ENCODE measurements at places on chromosomes 3 and 15.

- DNase-seq, result no peak
These were observed 136.4 kb downstream of the LIPC start for GRCh38 chr15:58568157-58568571.

DNA sequence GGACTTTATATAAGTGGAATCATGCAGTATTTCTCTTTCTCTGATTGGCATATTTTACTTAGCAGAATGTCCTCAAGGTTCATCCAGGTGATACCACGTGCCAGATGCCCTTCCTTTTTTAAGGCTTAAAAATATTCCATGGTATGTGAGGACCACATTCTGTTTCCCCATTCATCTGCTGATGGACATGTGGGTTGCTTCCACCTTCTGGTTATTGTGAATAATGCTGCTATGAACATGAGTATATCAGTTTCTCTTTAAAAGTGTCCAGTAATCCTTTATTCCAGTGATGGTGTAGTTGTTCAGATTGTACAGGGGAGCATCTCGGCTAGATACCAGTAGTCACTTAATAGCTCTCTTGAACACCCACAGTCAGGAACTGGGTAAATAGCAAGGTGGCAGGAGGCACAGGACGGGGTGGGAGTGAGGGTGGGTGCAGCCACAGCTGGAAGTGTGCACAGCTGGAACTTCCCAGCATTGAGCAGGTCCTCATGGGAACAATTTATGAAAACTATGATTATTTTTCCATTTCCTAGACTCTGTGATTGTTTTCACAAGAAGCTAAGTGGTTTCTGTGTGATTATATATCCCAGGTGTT lies 50.3 kb upstream of the ATG7 start:
- no peak for DNase-seq

- DNase-seq, result no peak
These were observed 272.4 kb downstream of the THRB start for GRCh38 chr3:24222165-24222805.

GRCh38 chr15:71110405-71111180 lies 4.7 kb upstream of the THSD4 start:
- DNase-seq, result no peak

GRCh38 chr15:82640672-82641071 lies 6.5 kb downstream of the CPEB1 start:
- no peak for DNase-seq

- no peak for DNase-seq
These were observed 26.0 kb downstream of the SORD start for GRCh38 chr15:45048794-45049631.

- peak; percentile 14 for DNase-seq
These were observed 244.1 kb downstream of the SLCO3A1 start for GRCh38 chr15:92097474-92098178.

GRCh38 chr3:47016086-47016933 lies 36.8 kb downstream of the NBEAL2 start:
- no peak for DNase-seq

DNA sequence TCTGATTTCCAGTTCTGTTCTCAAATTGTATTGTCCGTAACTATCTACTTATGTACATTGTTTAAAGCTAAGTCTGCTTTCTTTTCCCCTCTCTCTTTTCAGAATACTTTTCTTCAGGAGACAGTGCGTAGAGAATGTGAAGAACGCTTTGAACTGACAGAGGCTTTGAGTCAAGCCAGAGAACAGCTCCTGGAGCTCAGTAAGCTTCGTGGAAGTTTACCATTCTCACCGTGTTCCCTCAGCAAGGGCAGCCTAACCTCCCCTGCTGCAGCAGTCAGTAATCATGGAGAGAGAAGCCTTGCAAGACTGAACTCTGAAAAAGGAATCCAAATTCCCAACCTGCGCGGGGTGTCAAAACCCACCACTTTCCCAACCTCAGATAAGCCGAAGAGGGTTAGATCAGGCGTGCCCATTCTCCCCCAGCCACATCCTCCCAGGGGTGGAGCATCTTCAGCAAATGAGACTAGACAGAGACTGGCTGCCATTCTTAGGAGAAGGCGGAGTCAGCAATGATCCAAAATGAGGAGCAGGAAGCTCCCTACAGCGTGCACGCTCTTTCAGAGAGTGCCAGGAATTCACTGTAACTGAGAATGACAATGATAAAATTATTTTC lies 114.6 kb downstream of the CCNL1 start:
- no peak for DNase-seq

- no peak for DNase-seq
These were observed 70.1 kb downstream of the CADPS start for GRCh38 chr3:62805106-62805505.

DNA sequence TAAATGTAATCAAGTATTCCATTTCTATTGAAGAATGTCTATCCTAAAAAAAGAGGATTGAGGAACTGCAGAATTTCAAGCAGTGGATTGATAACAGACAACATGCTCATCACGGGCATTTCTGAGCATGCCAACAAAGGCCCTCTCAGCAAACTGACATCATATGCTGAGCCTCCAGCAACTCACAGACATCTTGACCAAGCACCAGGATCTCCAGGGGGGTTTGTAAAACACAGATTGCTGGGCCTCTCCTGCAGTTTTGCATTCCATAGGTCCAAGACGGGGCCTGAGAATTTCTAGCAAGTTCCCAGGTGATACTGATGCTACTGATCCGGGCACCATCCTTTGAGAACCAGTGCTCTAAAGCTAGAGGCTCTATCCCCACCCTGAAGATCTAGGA lies 85.0 kb downstream of the FOXP1 start:
- no peak for DNase-seq

DNA sequence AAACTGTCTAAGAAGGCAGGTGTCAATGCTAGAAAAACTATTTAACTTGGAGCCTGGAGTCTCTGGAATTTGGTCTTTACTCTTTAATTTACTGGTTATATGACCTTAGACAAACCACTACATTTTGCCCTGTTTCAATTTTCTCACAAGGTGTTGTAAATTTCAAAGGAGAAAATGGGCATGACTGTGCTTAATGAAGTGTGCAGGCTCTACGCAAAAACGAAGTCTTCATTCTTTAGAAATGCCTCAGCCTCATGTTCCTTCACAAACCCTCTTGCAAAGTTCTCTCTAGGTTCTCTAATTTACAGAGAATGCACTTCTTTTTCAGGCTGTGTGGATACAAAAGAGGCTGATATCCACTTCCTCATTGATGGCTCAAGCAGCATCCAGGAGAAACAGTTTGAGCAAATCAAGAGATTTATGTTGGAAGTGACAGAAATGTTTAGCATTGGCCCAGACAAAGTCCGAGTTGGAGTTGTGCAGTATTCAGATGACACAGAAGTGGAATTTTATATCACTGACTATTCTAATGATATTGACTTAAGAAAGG lies 39.1 kb downstream of the COL6A5 start:
- no peak for DNase-seq

- no peak for DNase-seq
These were observed 231.4 kb upstream of the UMPS start for GRCh38 chr3:124498891-124499290.

- DNase-seq, result no peak
These were observed 10.0 kb downstream of the SNTN start for GRCh38 chr3:63662500-63662899.

DNA sequence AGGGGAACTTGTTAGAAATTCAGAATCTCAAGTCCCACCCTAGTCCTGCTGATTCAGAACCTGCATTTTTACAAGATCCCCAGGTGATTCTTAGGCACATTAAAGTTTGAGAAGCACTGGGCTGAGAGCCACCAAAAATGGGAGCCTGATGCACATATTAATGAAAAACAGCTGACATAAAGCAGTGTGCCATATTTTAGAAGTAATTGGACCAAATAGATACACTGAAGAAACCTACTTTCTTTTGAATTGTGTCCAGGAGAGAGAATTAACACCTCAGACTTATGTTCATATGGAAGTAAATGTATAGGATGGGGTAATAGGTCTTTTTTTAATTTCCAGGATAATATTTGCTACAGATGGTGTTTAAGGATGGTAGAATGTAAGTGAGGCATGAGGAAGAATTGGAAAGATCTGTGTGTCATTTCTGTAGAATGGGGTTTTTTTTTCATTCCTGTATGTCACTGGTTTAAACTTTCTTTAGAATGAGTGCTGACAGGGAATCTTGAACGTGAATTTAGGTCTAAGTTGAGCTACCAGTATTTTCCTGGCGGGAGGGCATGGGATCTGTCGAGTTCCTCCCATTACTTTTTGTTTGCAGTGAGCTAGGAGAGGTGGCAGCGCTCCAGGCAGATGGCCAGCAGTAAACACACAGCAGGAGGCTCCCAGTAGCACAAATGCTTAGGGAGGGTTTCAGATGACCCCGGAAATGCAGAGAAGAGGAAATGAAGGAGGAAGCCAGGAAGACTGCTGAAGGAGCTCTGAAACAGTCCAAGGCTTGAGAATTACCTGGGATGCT lies 185.6 kb downstream of the PLCL2 start:
- no peak for DNase-seq

DNA sequence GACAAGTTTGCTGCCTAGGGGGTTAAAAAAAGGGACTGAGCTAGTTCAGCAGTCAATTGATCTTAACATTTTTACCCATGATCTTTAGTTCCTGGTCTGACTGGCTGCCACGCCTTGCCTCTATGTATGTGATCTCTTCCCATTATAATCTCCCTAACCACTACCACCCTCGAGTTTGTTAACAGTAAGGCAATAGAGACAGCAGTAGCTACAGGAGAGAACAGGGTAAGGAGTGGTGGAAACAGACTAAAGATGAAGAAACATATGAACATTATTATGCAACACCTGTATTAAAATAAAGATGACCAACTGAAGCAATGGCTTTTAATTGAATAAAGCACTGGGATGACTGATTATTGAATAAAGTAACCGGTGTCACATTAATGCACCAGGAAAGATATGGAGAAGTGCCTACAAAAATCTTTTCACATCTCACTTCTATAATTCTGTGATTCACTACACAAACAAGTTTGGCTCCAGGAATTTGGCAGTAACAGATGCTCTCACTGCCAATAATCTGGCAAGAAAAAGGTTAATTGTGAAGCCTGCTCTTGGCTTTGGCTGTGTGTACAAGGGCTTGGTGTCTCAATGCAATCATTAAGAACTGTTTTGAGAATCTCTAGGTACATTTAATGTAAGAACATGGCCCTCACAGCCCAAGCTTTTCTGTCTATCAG lies 95.7 kb downstream of the HHLA2 start:
- no peak for DNase-seq

DNA sequence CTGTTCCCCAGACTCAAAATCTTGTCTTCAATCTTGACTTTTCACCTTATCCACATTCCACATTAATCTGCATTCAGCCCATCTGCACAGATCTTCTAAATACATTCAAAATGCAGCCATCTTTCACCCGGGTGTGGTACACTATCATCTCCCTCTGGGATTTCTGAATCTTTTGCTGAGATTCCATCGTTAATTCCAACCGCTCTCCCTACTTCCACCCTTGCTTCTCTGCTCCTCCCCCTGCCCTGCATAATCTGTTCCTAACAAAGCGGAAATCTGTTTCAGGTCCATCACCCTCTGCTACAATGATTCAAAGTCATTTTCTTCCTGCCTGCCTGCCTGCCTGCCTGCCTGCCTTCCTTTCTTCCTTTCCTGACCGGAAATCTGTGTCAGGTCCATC lies 7.9 kb upstream of the GOLGA8B start:
- no peak for DNase-seq

DNA sequence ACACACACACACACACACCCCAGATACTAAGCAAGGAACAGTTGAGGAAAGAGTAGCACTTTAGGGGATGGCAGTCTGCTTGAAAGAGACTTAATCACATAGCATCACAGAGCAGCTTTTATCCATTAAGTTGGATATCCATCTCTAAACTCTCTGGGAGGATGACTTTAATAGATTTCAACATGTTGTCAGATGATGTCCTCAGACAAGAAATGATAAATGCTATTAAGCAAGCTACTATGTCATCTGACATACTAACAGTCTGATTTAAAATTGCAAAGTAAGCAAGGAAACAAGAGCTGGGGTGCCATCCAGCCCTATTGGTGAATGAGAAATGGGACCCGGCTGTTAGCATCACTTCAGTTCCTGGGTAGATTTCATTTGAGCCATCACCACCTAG lies 136.9 kb downstream of the PLCL2 start:
- no peak for DNase-seq

DNA sequence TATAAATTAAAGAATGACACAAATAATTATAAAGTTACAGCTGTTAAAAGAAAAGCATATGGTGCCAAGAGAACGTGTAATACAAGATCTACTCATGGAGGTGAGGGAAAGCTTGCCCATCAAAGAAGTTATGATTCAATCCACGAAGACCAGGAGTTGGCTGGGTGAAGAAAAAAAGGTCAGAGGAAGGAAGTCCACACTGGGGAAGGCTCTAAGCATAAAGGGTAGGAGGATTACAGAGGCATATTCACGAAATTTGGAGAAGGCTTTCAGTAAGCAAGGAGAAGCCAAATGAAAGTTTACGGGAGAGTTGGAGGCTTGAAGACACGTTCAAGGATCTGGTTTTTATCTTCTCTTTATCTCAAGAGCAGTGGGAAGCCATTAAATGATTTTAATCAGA lies 1.8 kb upstream of the TGFBR2 start:
- no peak for DNase-seq

DNA sequence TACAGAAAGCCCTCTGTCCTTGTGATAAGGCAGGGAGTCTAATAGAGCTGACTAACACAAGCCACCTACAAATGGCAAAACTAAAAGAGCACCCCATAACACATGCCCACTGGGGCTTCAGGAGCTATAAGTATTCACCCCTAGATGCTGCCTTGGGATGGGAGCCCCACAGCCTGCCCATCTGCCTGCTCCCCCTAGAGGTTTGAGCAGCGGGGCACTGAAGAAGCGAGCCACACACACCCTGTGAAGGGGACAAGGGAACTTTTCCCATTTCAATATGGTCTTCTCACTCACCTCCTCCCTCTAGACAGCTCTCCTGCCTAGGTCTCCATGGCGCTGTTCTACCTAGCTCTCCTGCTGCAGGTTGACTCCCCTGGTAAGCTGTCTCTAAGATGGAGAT lies 261.0 kb downstream of the SHQ1 start:
- no peak for DNase-seq

GRCh38 chr3:153138276-153139210 lies 23.5 kb upstream of the RAP2B start:
- no peak for DNase-seq

DNA sequence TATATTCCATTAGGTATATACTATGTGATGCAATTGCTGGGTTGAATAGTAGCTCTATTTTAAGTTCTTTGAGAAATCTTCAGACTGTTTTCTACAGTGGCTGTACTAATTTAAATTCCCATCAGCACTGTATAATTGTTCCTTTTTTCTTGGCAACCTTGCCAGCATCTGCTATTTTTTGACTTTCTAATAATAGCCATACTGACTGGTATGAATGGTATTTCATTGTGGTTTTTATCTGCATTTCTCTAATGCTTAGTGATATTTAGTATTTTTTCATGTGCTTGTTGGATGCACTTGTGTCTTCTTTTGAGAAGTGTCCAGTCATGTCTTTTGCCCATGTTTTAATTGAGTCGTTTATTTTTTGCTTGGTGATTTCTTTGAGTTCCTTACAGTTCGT lies 145.1 kb upstream of the PLSCR5 start:
- DNase-seq, result no peak

DNA sequence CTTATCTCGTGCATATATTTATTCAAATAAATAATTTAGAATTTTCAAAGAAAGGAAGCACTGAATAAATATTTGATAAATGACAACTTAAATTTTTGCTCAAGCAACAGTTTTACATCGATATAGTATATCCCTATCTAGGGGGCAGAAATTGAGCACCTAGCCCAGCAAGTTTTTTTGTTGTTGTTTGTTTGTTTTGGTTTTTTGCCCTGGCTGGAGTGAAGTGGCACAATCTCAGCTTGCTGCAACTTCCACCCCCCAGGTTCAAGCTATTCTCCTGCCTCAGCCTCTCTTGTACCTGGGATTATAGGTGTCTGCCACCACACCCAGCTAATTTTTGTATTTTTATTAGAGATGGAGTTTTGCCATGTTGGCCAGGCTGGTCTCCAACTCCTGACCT lies 42.4 kb downstream of the OIP5 start:
- DNase-seq, result no peak
